ENCODE measurements at places on chromosomes 5 and 9.

- no peak for DNase-seq
Measured at GRCh38 chr9:26675035-26675434, 217.6 kb downstream of the CAAP1 start.

GRCh38 chr5:123524146-123524545, 12.2 kb downstream of the CSNK1G3 start:
- no peak for DNase-seq

DNA sequence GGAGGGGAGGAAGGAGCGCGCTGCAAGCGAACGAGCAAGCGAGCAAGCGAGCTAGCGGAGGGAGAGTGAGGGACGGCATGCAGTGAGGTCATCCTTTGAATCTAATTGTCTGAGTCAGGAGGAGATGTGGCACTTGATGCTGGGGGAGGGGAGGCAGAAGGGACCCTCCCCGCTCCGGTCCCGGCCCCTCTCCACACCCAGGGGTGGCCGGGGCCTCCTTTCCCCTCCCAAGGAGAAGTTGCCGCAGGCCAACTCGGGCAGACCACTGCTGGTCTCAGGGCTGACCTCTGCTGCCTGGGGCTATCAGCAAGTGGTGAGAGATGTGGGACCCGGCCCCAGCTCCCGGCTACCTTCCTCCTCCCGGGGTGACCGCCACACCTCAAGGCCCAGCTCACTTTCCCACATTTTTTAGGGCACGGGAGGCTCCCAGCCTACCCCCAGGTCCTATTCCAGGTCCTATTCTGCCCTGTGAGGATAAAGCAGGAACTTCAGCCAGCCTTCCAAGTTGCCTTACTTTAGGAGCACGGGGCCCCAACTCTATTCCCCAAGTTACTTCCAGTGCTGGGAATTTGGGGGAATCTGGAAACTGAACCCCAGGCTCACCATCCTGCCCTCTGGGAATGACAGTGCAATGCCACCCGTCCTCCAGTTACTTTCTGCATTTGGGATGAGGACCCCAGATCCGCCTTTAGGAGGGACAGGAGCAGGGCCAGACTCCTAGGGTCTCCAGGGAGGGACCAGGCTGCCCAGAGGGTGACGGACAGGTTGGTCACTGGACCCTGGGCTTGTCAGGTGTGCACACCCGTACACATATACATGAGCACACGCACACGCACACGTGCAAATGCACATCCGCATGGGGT, 11.1 kb downstream of the CNTFR start:
- no peak for DNase-seq

- peak; percentile 48 for DNase-seq
Measured at GRCh38 chr5:141084487-141084989, 9.9 kb upstream of the PCDHB2 start.

DNA sequence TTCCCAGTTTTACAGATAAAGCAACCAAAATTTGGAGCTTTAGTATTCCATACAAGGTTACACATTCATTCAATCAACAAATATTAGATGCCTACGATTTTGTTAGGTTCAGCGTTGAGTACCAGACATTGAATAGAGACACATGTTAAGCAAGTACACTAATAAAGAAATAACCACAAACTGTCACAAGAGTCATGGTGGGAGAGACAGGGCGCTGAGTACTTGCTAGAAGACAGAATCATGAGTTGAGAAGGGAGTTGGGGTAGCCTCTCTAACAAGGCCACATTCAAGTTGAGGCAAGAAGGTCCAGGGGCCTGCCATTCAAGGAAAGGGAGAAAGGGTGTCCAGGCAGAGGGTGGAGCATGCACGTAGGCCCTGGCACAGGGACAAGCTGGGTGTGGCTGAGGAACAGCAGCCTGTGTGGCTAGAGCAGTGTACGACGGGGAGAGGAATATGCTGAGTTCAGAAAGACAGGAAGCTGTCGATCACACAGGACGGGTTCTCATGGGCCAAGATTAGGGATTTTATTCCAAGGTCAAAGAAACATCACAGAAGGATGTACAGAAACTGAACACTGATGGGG, 17.0 kb downstream of the CDK5RAP2 start:
- DNase-seq = no peak

DNA sequence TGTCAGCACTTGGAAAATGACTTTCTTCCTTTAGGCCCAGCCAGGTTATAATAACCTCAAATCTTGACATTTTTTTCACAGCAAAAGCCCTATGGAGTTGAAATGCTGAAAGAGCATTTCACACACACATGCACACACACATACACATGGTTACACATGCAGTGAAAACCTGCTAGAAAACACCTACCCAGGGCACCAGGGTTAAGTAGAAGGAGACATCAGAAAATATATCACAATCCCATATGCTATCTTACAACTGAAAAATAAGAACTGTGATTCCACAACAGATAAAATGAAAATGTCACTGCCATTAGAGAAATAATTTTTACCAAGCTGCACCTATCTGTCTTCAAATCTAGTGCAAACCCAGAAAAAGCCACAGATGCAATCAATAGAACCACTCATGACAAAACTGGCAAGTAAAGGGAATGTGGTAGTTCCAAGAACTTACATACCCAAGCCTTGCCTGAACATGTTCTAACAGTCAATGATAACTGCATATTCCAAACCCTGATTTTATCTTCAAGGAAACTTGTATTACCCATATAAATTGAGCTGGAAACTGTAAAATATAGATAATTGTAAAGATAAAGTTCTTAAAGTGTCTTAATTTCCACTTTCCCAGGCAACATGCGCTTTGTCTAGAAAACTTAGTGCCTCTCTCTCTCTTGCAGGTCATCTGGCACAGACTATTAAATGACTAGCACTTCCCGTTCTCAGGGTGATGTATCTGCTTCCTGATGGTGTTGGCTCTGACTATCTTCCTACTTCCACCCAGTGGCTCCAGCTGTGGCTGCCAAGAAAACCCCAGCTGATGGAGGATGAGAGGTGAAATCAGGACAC, 250.2 kb upstream of the PTGER4 start:
- no peak for DNase-seq

- DNase-seq = no peak
Measured at GRCh38 chr5:6066016-6066415, 312.3 kb downstream of the MED10 start.

DNA sequence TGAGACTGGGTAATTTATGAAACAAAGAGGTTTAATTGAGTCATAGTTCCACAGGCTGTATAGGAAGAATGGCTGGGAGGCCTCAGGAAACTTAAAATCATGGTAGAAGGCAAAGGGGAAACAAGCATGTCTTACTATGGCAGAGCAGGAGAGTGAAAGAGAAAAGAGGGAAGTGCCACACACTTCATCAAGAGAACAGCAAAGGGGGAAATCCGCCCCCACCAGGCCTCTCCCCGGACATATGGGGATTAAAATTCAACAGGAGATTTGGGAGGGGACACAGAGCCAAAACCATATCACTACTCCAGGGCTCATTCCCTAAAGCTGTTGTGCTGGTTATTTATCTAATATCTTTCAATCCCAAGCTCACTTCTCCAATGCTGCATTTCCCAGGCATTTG, 50.2 kb upstream of the NR3C1 start:
- DNase-seq = no peak

DNA sequence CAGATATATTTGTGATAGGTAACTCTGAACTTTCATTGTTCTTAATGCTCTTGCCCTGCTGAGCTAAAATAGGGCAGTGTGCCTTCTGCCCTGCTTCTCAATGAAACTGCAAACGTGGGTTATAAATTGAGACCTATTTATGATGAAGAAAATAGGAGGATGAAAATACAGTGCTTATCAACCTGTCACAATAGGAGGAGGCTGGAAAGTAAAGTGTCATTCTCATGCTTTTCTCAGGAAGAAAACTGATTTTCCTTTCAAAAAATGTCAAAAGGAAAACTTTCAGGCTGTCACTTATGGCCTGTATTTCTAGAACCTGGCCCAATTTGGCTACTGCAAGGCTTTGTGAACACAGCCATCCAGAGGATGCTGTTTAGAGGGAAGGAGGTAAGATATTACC, 130.3 kb upstream of the TUSC1 start:
- no peak for DNase-seq
